Stimulated activated CD8-positive, alpha-beta memory T cell treated with anti-CD3 and anti-CD28 coated beads, Interleukin-4, amount 100 ng/mL, for 4 hours (primary cell): ENCODE measurements at places on chromosomes 5 and 9.

DNA sequence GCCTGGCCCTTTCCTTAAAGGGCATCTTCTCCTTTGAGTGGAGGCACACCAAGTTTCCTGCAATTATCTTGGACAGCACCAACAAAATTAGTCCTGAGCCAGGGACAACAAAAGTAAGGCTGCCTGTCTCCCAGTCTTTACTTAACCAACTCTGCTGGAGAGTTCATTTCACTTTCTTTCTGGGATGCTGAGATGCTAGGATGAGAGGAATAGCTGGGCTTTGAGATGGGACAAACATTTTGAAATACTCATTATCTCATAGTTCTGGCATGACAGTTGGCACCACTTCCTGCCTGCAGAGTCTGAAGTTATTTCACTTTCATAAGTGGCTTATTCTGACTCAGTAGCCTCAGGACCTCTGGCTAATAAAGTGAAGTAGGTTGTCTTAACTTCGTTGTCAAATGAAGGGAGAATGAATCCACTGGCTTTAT lies 157.0 kb downstream of the C9orf152 start:
- DNase-seq, result no peak

DNA sequence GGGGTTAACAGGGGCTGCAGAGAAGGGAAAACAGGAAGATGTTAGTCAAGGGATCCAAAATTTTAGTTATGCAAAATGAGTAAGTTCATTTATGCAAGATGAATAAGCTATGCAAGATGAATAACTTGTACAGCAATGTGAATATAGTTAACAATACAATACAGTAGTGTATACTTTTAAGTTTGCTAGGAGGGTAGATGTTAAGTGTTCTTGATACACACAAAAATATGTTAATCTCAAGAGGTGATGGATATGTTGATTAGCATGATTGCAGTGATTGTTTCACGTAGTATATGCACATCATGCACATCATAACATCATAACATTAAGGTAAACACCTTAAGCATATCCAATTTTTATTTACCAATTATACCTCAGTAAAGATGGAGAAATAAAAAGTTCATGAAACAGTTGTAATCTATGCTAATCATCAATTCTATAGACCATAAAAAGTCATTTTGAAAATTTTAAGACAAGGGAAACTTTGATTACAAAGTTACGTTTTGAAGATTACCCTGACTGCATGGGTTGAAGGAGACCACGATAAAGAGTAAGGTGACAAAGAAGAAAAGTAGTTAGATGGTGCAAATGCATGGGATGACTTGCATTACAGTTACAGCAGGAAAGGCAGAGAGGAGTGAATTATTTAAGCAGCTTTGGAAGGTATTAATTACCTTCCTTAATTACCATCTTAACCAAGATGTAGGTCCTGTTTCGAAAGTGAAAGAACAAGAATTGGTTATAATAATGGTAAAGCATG lies 31.4 kb downstream of the FAM174A start:
- DNase-seq, result no peak

DNA sequence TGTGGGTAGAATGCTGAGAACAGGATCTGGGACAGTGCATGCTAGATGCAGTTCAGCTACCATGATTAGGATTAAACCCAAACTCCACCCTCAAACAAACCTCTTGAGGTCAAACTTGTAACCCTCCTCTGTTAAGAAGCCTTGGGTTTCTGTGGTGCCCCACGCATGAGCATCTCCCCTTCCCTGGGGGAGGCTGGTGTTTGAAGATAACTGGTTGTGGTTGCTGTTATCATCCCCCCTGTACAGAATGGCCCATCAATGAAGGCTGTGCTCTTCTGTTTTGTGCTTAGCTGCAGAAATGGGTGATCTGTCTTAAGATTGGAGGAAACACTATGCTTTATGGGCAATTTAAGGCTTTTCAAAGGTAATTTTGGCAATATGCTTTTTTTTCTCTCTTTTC lies 4.4 kb upstream of the DAB2IP start:
- DNase-seq, result no peak

DNA sequence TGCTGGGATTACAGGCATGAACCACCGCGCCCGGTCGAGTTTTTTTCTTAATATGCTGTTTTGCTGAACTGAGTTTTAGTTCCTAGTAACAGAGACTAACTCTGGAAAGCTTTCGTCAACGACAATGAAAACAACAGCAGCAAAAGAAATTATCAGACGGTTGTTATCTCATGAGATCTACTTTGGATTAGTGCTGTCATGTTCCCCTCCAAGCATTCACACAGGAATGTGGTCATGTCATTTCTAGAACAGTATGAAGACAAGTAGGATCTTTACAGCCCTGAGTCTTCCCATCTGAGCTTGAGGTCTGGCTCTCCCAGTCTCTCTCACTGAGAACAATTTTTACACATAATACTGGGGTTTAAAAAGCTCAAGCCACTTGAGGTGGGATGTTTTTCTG lies 4.0 kb upstream of the ANKRD33B start:
- no peak for DNase-seq

DNA sequence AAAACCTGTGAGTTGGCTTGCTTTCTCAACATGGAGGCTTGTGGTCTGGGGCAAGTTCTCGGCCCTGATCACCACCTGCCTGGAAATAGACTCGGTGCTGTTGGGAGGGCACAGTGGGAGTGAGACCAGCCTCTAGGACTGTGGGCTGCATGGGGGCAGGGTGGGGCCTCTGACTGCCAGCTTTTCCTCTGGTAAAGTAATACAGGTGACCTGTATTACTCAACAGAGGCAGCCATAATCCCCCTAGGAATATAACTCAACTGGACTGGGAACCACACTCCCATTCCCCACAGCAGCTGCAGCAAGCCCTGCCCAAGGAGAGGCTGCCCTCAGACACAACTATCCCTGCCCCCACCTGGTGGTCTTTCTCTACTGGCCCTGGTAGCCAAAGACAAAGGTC lies 72.8 kb downstream of the C9orf153 start:
- no peak for DNase-seq

GRCh38 chr9:112670991-112671625 lies 46.8 kb downstream of the INIP start:
- DNase-seq, result no peak

- no peak for DNase-seq
These were observed 394.1 kb upstream of the WWC1 start for GRCh38 chr5:167897371-167897770.

- no peak for DNase-seq
These were observed 449.3 kb upstream of the KLF4 start for GRCh38 chr9:107938801-107939386.

- no peak for DNase-seq
These were observed 86.0 kb upstream of the ZNF618 start for GRCh38 chr9:113790093-113790492.

- DNase-seq, result no peak
These were observed 4.1 kb downstream of the MRPS2 start for GRCh38 chr9:135504262-135505243.

- DNase-seq, result no peak
These were observed 140.8 kb downstream of the PRR16 start for GRCh38 chr5:120604884-120605283.

DNA sequence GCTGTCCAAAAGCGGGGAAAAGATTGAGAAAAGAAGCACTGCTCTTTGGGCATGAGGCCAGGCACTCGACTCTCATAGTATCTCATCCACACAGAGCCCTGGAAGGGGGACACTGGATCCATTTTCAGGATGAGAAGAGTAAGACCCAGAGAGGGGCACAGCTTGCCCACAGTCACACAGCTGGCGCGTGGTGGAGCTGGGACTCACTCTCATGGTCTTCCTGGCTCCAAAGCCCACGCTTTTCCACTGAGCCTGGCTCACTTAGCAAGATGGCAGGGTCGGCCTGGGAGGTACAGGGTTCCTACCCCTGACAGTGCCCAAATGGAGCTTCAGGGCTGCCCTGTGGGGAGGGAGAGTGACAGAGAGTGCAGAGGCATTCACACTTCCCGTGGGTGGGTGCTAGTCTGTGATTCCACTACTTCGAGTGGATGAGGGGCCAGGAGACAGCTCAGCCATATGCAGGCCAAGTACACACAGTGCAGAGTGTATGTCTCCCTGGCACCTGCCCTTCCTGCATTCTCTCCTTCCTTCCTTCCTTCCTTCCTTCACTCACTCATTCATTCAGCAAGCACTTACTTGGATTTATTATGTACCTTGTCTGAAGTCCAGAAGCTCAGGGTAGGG lies 18.3 kb upstream of the IGFBPL1 start:
- no peak for DNase-seq

- DNase-seq, result no peak
These were observed 12.2 kb downstream of the BHMT2 start for GRCh38 chr5:79081779-79082178.

DNA sequence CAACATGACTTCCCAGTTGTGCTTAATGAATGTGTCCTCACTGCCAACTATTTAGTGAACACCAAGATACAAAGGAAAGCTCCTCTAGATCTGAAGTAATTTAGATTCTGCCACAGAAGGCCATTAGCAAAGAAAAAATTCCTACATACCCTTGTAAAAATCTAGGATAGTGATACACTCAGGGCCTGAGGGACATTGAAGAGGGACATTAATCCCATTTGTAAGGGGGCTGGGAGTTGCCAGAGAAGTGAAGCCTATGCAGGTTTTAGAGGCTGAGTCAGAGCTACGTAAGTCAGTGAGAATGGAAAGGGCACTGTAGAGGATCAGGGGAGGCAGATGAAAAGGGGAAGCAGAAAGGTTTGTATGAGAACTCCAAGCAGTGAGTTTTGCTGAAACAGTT lies 286.9 kb upstream of the TARS1 start:
- no peak for DNase-seq

- no peak for DNase-seq
These were observed 5.7 kb downstream of the GALNT10 start for GRCh38 chr5:154196281-154196680.

GRCh38 chr5:138700581-138701362 lies 52.5 kb upstream of the CTNNA1 start:
- no peak for DNase-seq

GRCh38 chr5:107359033-107359915 lies 311.5 kb downstream of the EFNA5 start:
- no peak for DNase-seq

DNA sequence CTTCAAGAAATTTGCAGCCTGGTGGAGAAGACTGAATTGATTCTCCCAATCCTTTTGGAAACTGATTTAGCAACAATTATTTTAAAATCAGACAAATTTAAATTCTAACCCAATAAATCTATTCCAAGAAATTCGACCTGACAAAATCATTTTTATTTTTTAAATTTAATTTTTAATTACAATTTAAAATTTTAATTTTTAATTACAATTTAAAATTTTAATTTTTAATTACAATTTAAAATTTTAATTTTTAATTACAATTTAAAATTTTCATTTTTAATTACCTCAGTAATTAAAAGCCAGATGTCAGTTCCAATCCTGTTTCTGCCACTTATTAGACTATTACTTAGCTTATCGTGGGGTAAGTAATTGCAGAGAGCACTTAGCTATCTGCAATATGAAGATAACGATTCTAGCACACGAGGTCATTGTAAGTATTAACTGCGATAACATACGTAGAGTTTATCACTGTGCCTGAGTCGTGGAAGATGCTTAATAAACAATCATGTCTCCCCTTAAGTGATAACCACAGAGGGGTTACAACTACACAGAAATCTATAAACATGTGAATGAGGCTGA lies 346.4 kb upstream of the SLC24A2 start:
- DNase-seq, result no peak

DNA sequence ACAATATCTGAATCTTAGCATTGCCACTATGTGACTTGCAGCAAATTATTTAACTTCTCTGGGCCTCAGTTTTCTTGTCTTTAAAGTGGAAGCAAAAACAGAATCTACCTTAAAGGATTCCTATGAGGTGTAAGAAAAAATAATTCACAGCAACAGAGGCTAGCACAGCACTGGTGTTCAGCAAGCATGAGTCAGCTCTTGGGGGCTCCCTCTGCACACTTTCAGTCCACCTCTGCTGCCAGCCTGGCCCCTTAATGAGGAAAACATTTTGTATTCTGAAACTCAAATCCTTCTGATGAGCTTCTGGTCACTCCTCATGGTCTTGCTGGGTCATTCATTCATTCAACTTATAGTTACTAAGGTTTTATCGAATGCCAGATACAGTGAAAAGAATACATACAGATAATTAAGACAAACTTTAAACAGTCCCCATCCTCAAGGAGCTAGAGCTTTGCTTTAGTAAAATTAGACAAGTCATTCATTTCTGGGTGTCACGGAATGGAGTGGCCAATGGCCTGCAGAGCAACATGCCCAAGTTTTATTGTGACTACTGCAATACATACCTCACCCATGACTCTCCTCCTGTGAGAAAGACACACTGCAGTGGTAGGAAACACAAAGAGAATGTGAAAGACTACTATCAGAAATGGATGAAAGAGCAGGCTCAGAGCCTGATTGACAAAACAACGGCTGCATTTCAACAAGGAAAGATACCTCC lies 26.8 kb upstream of the IQGAP2 start:
- DNase-seq, result no peak

DNA sequence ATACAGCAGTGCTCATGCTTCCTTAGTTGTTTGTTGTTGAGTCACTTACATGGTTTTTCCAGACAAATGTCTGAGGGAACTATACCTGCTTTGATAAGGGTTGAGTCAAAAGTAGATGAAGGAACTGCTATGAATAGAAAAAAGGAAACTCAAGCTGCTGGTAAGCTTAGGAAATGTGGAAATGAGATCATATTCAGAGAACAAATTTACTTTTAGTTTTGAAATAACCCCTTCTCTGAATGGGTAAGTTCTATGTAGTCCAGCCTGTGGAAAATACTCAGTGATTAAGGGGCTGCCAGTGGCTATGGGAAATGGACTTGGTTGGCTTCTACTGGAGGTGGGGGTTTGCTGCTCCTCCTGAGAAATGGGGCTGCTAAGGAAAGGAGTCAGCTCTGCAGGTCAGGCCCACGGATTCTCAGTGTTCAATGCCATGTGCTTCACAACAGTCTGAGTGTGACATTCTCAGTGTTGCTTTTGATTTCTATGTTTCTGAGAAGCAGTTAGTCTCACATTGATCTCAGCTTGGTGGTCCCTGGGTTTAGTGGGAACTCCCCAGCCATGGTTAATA lies 47.7 kb upstream of the GLRX start:
- no peak for DNase-seq

DNA sequence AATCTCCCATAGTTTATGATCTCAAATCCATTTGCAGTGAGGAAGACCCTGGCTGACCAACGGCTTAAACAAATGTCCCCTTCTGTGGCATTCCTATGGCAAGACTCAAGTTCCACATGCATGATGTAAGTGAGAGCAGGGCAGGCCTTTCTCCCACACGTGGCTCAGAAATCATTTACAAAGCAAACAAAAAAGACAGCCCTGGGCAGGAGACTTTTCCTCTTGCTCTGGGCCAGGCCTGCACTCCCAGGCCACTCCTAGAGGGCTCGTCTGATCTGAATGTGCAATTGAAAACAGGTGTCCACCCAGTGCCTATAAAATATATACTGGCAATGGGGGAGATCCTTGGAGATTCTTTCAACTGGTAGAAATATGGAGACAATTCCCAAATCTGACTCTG lies 123.1 kb downstream of the DMRT2 start:
- no peak for DNase-seq

- no peak for DNase-seq
These were observed 135.4 kb downstream of the ISL1 start for GRCh38 chr5:51518607-51519006.

GRCh38 chr5:30832519-30832918 lies 361.0 kb upstream of the CDH6 start:
- DNase-seq, result no peak
